NCI-H526 treated with DMSO at 0.1 percent for 48 hours (cell line): ENCODE measurements at places on chromosomes 2 and 18.

DNA sequence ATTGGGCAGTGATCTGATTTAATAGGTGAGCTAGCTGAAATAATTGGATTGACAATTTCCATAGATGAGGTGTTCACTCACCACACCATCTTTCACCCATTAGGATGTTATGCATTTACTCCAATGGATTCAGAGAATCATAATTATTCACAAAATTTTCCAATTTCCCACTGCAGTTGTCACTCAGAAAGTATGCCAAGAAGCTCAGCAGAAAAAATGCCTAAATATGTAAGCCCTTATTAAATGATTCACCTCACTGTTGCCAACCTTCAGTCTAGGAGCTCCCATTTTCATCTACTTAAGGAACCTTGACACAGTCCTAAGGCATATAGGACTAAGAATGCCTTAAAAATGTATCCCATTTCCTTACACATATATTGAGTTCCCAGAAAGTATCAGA lies 94.3 kb downstream of the MBD2 start:
- DNase-seq: no peak

GRCh38 chr18:77316641-77317040 lies 67.0 kb downstream of the GALR1 start:
- no peak for DNase-seq

DNA sequence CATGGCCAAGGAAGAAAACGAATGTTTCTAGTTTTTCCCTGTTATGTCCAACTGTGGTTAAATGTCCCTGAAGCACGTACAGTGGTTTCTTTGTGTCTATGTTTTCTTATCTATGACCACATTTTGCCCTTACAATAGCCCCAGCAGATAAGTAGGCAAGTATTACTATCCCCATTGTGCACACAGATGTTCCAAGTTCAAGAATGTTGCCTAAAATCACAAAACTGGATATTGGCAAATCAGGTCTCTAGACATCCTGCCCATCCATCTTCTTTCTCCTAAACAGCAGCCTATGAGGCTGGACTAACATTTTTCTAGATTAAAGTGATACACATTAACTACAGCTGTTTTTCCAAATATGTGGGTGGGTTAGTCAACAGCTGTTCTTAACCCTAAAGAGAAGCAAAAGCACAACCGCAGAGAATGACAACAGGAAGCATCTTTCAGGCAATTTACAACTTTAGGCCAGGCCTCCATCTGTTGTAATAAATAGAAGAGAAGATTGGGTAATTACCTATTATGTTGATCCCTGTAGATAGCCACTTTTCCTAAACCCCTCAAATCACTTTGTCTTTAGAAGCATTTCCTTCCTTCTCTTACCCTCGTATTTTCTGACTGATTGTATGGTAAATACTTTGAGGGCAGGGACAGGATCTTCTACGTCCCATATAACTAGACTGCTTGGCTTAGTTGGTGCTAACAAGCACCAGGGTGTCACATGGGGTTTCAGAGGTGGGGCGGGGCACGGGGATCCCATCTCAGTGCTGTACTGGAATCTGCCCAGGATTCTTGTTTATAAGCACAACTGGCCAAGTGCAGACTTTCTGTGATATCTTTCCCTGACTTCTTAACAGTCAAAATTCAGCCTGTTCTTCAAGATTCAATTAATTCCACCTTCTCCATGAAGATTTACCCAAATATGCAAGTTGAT lies 132.1 kb upstream of the SETBP1 start:
- DNase-seq: no peak

GRCh38 chr2:191905336-191905735 lies 58.4 kb upstream of the CAVIN2 start:
- DNase-seq: no peak

DNA sequence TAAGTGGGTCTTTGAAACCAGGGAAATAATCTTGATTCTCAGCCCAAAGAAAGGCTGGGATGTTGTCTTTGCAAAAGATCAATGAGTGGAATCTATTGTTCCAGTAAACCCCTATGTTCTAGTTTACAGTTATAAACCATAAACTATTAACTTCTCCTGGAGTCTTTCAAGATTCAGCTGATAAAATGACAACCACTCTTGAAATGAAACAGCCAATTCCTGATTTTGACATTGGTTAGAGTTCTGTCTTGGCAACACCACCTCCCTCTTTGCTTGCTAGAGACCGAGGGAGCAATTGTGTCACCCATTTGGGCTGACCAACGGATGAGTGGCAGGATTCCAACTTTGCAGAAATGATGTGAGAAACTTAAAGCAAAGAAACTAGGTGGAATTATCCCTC lies 746.9 kb downstream of the SLC4A3 start:
- no peak for DNase-seq

DNA sequence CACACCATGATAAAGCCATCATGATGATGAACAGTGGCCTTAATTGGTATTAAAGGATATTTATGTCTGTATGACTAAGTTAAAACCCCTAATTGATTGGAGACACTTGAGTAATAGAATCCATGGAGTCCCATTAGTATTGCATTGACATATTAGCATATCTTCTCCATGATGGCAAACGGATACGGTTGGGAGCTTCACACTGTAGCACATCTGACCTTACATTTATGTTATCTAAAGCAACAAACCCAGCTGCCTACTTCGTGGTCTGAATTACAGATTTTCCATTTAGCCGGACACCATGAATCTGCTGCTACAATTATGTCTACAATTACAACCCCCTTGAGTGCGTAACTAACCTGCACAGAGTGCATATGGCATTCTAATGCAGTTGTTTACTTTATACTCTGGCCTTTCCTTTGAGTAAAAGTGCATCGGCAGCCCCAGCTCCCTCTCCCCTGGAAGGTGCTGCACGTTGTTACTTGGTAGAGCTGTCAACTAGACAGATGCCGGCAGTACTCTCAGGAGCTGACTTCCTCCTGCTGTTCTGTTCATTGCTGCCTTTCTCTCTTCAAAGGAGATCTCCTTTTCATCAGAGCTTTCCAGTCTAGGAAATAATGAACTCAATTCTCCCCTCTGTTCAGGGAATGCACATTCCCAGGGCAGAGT lies 92.1 kb downstream of the LRRC30 start:
- no peak for DNase-seq

DNA sequence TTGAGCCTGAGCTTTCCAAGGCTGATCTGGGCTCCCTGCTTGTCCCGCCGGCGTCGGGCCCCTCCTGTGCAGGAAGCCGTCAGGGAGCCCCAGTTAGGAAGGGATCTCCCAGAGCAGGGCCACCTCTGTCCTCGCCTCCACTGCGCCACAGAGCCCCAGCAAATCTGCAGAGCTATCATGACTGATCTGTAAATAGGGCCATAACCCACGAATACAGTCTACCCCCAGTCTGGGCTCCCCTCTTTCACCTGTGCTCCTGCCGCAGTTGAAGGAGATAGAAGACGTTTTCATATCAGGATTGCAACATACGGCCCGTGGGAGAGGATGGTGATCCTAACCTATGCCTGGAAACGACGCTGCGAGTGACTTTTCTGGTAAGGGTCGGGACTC lies 138.7 kb downstream of the PTGR3 start:
- no peak for DNase-seq

DNA sequence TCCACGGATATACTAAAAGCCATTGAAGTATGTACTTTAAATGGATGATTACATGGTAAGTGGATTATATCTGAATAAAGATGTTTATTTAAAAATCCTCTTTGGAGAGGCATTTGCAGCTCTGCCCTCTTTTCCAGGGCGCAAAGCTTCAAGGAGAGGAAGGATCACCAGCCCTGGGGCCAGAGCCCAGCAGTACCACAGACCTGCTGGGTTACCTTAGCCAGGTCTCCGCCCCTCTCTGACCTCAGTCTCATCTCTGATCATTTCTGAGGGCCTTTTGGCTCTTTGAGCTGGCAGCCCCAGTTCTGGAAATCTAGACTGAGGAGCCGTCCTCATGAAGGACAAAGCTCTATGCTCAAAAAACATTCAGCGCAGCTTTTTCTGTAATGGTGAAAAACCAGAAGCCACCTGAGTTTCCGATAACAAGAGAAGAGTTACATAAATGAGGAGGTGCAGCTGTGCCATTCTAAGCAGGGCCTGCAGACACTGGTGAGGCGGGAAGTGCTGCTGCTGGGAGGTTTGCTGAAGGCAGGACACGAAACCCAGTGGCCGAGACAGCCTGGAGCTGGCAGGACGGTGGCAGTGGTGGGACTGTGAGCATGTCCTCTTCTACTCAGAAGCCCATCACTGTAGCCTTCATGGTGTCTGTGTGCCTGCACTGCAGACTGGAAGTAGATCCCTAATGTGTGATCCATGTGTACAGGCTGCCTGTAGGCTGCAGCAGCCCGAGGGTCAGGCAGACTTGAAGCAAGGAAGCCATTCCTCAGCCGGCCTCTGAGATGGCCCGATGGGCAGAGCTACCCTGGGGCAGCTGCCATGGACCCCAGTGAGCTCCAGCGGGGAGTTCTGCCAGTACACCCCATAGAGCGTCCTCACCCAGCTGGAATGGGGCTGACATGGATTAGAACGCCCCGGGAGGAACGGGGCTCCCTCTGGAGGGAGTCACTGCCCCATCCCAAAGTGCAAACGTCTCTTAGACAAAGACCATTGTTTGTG lies 27.7 kb downstream of the ADRA2B start:
- DNase-seq: no peak

DNA sequence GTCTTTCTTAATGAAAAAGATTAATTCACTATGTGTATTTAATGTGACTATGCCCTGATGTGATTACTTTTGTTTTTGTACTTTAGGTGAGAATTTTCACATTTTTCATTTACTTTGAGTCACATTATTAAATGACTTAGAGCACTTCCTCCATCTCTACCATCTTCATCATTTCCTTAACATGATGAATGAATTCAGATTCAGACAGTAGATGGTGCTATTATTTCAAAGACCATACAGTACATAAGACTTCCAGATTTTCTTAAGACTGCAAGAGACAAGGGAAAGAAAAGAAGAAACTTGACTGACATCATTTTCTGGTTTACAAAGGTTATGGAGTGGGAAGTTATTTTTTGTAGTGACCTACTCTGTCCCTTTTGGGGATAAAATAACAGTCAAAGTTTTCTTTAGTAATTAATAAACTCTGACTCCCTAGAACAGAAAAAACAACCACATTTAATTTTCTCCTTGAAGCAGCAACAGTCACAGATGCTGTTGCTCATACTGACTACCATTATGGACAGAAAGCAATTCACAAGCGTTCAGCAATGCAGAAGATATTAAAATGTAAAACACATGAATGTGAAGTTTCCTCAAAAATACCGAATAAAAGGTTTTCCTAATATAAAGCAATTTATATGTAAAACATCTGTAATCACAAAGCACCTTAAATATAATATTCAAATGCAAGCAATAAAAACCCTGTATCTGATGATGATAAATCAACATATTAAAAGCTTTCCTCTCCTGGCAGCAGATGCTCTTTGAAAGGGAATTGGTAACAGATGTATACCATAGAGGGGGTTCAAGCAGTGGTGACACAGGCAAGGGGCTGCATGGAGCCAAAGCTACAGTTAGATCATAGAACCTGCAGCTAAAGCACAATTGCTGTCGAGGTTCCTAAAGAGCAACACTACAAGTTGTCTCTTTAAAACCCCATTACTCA lies 1010.9 kb upstream of the NXPH2 start:
- DNase-seq: no peak

- no peak for DNase-seq
Observed at GRCh38 chr2:232900811-232901735, 31.0 kb downstream of the SNORC start.

GRCh38 chr18:58562146-58562998 lies 66.5 kb downstream of the ALPK2 start:
- DNase-seq: no peak

GRCh38 chr2:77873506-77873905 lies 351.3 kb upstream of the LRRTM4 start:
- DNase-seq: no peak

GRCh38 chr18:40897884-40898283 lies 1057.2 kb upstream of the PIK3C3 start:
- DNase-seq: no peak

DNA sequence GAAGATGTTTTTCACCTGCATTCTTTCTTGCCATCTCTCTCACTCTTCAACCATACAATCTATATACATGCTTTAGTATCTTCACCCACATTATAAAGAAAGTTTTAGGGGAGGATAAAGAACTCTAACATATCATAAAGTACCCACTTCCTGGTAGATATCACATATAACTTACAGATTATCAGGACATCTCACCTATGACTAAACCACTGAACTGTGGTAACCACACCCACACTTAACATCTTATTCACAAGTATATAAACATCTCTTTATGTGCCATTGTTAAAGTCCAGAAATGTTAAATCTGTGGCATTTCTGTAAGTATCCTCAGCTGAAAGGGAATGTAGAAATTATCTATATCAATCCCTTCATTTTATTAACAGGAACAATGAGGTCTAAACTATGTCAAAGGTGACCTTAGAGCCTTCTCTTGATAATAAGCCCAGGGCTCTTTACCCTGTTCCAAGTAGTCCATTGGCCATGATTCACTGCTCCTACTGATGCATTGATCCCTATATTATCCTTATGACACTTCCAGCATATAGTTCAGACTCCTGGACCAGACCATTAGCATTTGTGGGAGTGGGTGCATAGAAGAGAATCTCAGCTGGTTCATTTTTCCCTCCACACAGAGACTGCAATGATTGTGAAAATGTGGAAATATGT lies 182.4 kb downstream of the SUCLG1 start:
- no peak for DNase-seq
